ENCODE measurements at places on chromosomes 3 and 15.

- DNase-seq = no peak
These were observed 612.7 kb downstream of the TBL1XR1 start for GRCh38 chr3:176584413-176585176.

DNA sequence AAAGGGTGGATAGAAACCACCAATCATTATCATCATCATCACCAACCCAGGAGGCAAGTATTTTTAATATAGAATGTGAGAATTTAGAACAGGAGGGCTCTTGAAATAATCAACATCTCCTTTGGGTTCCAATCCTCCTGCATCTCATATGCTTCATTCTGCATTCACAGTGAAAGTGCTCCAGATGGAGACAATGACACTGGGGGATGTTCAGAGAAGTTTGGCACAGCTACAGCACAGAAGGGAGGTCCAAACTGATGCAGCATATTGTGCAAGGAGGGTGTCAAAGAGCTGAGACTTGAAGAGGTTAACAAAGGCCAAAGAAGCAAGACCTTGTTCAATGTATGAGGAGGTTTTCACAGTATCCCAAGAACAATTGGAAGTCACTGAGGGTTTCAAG lies 767.1 kb downstream of the NTRK3 start:
- no peak for DNase-seq

- DNase-seq = no peak
These were observed 29.8 kb downstream of the ADAMTS9 start for GRCh38 chr3:64658001-64658400.

DNA sequence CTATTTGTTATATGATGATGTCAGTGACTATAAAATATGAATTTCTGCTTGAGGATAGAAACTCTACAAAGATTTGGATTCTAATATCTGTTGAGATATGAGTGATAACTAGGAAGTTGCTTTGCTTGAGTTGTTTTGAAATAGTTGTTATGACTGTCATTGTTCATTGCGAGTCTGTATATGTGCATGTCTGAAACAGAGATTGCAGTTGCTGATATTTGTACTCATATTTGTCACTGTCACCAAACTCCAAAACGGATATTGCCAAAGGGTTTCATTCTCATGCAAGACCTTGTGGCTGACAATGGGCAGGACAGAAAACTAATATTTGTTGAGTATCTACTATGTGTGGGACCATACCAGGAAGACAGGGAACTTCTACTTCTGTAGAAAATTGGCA lies 240.2 kb downstream of the CD47 start:
- no peak for DNase-seq

GRCh38 chr3:45010811-45011333 lies 15.2 kb upstream of the CLEC3B start:
- DNase-seq = no peak

DNA sequence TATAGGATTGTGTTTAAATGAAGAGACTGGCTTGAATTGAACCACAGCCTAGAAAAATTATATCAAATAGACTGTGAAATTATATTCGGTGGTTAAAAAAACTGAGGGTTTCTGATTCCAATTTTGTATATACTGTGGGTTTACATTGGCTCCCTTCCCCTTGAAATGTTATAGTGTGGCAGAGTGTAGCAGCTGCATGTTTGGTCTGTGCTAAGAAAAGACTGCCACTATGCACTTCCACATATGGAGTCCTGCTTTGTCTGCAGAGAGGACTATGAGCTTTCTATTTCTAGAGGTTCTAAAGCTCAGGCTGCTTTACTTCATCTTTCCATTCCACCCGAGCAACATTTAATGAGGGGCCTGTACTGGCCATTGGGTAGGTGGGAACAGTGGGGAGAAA lies 112.3 kb downstream of the P3H2 start:
- DNase-seq = no peak

- peak; percentile 84 for DNase-seq
These were observed at the start of gene CLN6 for GRCh38 chr15:68229386-68230156. Gene CLN6 (minus strand): TSS chr15:68229728. CDS start chr15:68229584, 144 bp downstream.

- no peak for DNase-seq
These were observed 18.6 kb downstream of the GOLIM4 start for GRCh38 chr3:168077091-168077490.

- DNase-seq = no peak
These were observed 755 bp downstream of the PDE8A start for GRCh38 chr15:84982301-84982920.

DNA sequence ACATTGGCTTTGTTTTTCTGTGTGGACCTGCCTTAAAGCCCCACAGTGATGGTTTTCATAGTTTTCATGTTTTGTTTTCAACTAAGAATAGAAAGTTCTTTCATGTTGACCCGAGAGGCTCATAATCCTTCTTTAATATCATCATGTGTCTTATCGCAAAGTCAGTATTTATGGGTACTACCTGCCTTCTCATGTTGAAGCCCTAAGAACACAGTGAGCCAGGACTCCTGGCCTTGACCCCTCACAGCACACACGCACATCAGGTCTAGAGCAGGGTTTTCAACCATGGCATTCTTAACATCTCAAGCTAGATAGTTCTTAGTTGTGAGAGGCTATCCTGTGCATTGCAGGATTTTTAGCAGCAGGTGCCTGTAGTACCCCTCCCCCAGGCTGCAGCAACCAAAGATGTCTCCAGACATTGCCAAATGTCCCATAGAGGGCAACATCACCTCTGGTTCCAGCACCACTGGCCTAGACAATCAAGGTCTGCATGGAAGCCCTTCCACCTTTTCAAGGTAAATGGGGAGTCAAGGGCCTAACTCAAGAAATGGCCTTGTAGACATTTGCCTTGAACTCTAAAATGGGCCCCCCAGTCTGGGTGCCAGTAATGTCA lies 118.3 kb downstream of the MTHFS start:
- no peak for DNase-seq

DNA sequence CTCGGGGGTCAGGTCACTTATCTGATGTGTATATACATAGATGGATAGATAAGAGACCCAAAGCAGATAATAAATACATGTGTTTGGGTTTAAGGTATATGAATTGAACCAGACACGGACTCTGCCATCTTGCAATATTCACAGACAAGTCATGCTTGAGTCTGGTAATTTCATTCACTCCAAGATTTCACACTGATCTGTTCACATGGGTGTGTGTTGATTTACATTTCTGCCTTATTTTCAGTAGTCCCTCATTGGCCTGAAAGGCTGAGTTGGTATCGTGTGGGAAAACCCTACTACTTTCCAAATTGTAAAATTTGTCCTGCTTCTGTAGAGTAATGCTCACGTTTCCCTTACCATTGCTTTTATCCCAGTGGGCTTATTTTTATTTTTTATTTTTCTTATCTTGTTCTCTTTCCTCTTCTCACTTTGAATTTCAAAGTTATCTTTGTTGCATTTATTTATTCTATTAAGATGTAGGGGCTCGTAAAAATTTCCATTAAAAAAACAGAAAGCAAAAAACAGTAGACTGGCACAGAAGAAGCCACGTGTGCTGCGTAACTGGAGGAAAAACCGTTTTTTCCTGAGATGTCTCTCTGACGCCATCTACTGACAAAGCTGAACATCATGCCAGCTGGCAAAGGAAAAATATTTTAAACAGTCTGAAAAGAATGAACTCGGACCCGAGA lies 10.8 kb upstream of the MFSD1 start:
- peak; percentile 21 for DNase-seq

- no peak for DNase-seq
These were observed 43.2 kb upstream of the EPHB1 start for GRCh38 chr3:134751831-134752230.

Measured in GM19239 (cell line).